ENCODE measurements at places on chromosomes 1 and 21. TPM values are rescaled to one million over a fixed set of nuclear protein-coding genes. Genes with fewer than 3 reads are reported as not detected.

DNA sequence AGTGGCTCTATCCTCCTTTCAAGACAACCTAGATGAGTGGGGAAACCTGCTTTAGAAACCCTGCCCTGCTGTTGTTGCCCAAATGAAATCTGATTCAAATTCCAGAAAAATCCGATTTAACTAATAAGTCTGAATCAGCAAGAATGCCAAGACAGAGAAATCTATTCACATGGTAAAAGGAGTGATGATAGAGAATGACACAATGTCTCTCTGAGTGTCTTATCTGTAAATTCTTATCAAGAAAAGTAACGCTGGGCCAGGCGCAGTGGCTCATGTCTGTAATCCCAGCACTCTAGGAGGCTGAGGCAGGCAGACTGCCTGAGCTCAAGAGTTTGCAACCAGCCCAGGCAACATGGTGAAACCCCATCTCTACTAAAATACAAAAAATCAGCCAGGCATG, 13.7 kb upstream of the GUCA2A start:
- DNase-seq, result no peak

The B3GALT5 gene
- total RNA-seq, result 114 TPM

GRCh38 chr1:24900985-24901781, 28.9 kb downstream of the RUNX3 start:
- no peak for DNase-seq

DNA sequence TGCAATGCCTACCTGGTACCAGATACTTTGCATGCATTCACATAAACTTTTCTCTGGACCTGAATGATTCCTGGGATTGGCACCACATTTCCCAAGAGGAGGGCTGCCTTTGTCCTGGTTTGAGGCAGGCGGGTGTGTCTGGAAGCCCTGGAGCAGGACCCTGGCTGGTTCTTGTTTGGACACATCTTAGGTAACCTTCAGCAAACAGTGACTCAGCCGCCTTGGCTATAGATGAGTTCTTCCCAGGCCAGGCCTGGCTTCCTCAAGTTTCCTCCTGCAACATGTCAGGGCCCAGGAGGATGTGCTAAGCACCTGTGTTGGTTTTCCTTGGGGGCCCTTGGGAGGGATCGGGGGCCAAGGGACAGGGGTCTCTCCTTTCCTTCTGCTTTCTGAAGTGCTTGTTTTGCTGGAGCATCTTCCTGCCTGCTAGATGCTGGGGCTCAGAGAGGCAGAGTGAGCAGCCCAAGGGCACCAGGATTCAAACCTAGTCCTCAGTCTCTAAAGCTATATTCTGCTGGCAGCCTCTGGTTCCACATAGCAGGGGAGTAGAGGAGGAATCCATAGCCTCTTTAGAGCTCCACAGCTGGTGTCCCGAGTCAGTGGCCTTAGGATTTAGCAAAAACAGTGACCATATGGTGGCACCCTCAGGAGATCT, 38.2 kb downstream of the PAX7 start:
- peak; percentile 74 for DNase-seq

- DNase-seq, result peak; percentile 54
Observed at GRCh38 chr21:35508139-35508888, 459.2 kb upstream of the RUNX1 start.

DNA sequence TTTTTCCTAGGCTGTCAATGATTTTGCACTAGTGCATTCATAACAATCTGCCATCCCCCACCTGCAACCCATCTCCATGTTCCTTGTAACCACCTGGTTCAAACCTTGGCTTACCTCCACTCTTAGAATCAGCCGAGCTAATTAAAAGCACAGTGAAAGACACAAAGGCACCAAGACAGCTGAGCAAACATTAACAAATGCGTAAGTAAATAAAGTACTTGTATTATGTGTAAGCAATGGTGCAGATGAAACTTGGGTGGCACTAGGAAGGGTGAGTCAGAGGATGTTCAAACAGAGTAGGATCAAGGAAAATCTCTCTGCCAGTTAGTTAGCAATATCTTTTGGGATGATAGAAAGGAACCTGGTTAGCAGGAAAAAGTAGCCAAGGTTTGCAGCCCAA, 5.1 kb upstream of the FOXJ3 start:
- DNase-seq, result peak; percentile 68

The RNU1-3 gene
- total RNA-seq, result 2,517 TPM

GRCh38 chr1:100613817-100614559, 76.0 kb downstream of the GPR88 start:
- DNase-seq, result no peak

The RAB3B gene
- 6.0 TPM for total RNA-seq

- no peak for DNase-seq
Observed at GRCh38 chr1:23278717-23279116, 61.4 kb upstream of the HTR1D start.

GRCh38 chr1:91948501-91949355, 473 bp upstream of the BRDT start:
- no peak for DNase-seq

DNA sequence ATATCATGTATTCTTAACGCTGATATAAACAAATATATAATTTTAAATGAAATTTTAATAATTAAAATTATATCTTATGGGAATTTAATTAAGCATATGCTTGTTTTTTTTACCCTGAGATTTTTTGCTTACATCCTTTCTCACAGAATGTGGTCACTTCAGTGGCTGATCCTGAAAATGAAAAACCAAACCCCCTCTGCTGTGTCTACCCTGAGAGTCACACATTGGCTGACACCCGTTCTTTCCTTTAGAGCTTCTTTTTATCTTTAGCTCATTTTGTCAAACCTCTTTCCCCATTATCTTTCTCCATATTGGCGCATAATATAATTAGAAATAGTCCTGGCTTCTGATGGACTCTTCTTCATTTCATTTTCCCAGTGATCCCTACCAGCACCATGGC, 10.8 kb upstream of the CACYBP start:
- no peak for DNase-seq

The SMIM34 gene
- not detected for total RNA-seq

DNA sequence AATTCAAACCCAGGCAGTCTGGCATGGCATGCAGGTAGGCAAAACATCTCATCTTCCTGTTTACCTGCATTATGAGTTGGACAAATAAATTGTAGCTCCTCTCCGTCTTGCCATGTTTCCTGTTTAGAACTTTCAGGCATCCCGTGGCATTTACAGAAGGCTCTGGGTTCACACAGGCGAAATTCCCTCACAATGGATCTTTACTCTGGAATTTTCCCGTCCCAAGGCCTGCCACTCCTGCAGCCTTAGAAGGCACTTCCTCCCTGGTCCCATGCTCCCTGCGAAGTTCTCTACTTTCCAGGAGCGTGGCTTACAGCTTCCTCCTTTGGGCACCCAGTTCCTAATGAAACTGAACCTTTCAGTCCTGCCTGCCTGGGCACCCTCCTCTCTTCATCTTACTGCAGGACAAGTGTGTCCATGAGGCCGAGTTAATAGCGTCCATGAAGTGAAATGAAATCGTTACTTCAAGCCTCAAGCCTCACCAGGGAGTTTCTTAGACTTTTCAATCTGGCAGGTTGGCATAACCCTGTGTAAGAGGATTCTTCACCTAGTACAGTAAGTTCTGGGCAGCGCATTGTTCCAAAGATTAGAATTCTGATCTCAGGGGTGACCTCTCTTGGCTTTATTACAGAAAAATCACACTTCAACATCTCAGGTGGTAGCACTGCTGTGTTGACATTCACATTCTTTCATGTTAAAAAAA, 36.8 kb upstream of the AHCYL1 start:
- peak; percentile 59 for DNase-seq

- DNase-seq, result no peak
Observed at GRCh38 chr1:197967066-197967465, 49.9 kb downstream of the LHX9 start.

The GREM2 gene
- total RNA-seq, result 3.6 TPM

- DNase-seq, result no peak
Observed at GRCh38 chr1:15231714-15232201, 15.3 kb upstream of the FHAD1 start.

- no peak for DNase-seq
Observed at GRCh38 chr1:89635825-89636815, 3.2 kb downstream of the LRRC8C start.

The C1orf105 gene
- total RNA-seq, result not detected

DNA sequence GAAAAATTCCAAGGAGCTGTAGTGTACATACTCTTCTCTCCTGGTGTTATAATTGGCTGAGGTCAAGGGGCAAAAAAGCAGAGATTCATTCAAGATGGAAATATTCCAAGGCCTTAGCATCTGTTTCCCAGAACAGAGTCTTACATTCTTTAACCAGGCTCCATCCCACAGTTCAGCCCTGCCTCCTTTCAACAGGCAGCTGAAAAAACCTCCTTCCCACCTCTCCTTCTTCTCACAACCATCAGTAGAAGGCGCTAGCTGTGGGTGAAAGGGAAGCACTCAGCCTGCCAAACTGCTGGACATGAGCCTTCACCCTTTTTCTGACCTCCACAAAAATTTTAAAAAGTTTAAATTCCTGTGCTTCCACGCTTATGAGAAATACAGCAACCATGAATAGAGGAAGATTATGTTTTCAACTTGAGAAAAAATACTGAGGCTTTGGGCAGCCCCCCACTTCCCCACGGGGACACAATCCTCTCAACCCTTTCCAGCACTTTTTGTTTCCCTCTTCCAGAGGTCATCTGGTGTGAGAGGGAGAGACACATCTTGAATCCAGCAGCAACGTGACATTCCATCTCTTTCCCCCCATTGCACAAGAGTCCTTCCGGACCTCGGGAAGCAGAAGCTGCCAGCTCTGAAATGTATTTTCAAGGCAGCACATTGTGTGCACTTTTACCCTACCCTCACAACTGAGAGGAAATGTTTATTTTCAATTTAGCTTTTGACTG, 43.2 kb upstream of the FMO2 start:
- DNase-seq, result peak; percentile 34

DNA sequence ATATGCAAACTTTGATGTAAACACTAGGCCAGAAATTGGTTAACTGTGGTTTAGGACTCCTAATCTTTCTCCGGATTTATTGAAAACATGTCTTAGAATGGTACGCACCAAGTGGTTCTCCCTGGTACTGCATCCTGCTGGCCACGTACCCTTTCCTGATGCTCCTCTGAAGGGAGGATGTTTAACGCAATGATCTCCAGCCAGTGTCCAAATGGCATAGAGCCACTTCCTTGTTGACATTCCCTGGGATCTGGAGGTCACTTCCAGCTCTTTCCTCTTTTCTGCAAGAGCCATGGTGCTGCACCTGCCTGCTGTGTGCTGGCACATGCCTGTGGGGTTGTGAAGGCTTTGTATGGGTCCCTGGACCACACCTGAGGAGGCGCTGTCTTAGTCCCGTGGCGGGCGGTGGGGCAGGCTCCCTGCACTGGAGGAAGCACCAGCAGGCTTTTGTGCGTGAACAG, 53.9 kb downstream of the GALNT2 start:
- DNase-seq, result peak; percentile 74

The GBP2 gene
- 81.0 TPM for total RNA-seq

DNA sequence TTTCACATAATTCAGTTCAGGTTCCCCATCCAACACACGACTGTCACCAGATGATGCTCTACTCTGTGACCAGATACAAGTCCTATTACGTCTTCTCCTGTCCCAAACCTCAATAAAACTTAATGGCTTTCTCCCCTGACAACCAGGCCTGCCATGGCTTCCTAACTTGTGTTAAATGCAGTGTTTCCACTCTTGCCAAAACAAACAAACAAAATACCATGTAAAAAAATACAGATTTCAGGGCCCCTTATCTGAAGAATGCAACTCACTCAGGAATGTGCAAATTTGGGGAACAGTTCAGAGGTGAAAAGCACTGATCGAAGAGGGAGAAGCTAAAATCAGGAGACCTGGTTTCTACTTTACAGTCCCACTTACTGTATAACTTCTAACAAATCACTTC, 863 bp upstream of the NUF2 start:
- no peak for DNase-seq

GRCh38 chr21:29372063-29372802, 73.5 kb downstream of the BACH1 start:
- peak; percentile 75 for DNase-seq

DNA sequence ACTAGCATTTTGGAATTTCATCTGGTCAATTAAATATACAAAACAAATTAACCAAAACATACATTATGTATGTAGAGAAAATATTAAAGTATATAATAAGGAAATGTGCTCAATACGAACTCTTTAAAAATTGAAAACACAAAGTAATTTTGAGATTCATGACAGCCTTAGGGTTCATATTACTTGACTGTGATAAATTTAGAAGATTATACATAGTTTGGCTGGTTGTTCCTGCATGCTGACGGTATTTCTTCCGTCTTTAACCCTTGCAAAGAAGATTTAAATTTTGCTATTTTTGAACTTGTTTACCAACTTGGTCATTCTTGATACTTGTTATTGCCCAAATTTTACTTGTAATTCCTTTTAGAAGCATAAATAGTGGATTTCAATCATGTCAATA, 298.2 kb downstream of the NFIA start:
- no peak for DNase-seq

The CR2 gene
- total RNA-seq, result 0.05 TPM

DNA sequence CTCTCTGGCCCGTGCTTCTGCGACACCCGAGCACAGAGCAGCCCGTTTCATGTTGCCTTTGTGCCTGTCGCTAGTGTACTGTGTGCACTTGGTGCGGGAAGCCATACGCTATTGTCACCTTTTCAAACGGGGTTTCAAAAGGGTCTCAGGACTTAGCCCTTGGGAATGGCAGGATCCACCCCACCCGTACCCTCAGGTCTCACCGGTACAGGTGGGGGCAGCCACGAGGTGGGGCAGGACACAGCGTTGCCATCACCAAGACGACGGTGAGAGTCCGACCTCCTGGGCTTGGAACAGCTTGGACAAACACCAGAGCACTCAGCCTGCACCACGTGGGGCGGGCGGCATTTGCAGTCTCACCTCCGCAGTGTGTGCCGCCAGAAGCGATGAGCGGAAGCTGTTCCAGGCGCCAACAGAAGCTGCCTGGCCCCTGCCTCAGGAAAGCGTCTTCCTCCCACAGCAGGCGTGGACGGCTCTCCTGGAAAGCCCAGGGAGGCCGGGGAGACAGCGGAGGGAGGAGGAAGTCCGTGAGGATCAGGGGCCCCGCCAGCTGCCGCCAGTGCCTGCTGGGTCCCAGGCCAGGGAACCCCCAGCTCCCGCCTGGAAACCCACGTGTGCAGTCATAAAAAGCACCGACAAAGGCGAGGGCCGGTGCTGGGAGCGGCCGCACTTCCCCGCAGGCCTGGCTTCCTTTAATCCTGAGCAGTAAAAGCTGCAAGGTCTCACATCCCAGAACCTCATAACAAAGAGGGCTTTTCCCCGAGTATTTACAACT, 131.3 kb upstream of the ARHGEF16 start:
- DNase-seq, result peak; percentile 74

The CCDC24 gene
- 24.6 TPM for total RNA-seq

The BMP8A gene
- 1.4 TPM for total RNA-seq

DNA sequence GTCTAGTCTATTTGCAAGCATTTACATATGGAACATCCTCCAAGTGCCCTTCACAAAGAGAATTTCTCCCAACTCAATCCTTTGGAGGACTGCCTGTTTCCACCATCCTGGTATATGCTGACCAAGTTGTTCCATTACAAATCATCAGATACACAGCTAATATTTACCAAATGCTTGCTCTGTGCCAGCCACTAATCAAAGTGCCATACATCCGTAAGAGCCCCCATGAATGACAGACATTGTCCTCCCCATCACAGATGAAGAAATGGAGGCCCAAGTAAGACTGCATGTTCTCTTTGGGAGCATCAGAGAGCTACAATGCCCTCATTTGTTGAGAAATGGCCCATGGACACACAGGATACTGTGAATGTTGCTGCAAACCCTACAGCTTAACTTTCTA, 130.0 kb upstream of the BACE2 start:
- DNase-seq, result no peak

- no peak for DNase-seq
Observed at GRCh38 chr1:82266351-82266750, 465.6 kb downstream of the ADGRL2 start.

- DNase-seq, result no peak
Observed at GRCh38 chr1:80910426-80910825, 890.3 kb upstream of the ADGRL2 start.

Data from colonic mucosa (tissue), 4 donors.